Hematopoietic multipotent progenitor cell (in vitro differentiated cells): ENCODE measurements at places on chromosomes 6 and 20. TPM values are rescaled to one million over a fixed set of nuclear protein-coding genes. Genes with fewer than 3 reads are reported as not detected.

The GHRH gene
- not detected for total RNA-seq

The CRISP3 gene
- total RNA-seq = under 0.01 TPM

The ZNF133 gene
- 12.7 TPM for total RNA-seq

The FAM135A gene
- 18.6 TPM for total RNA-seq

The CRISP2 gene
- under 0.01 TPM for total RNA-seq

The MUC22 gene
- total RNA-seq = not detected

The IL17F gene
- not detected for total RNA-seq

The SEMG1 gene
- total RNA-seq = not detected

The PRKN gene
- 7.0 TPM for total RNA-seq

The CYP24A1 gene
- total RNA-seq = 0.27 TPM

The GSTA1 gene
- total RNA-seq = not detected

The PMEPA1 gene
- total RNA-seq = 1.9 TPM

The HLA-F gene
- 161 TPM for total RNA-seq

The GFOD1 gene
- 17.5 TPM for total RNA-seq

DNA sequence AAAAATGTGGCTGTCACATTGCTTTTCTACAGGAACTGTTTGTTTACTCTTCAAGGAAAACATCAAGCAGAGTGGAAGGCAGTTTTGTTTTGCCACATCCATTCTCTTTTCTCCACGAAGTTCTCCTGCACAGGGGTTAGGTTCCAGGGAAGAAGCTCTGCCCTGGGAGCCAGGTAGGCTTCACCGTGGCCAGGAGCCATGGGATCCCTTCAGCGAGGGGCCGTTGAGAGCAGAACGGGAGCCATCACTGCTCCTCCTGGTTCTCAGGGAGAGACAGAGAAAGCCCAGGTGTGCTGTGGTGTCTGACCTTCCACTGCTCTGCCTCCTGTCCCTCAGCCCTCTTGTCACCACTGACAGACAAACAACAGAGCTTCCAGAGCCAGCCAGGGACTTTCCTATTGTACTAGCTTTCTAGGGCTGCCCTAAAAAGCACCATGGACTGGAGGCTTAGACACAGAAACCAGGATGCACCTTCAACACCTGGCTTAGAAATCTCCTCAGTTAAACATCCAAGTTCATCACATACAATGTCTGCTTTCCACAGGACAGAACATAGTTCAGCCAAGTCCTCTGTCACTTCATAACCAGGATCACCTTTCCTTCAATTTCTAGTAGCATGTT, 75.6 kb upstream of the SLC22A23 start:
- no peak for DNase-seq

GRCh38 chr20:62452475-62453095, 23.2 kb downstream of the GATA5 start:
- DNase-seq = no peak

DNA sequence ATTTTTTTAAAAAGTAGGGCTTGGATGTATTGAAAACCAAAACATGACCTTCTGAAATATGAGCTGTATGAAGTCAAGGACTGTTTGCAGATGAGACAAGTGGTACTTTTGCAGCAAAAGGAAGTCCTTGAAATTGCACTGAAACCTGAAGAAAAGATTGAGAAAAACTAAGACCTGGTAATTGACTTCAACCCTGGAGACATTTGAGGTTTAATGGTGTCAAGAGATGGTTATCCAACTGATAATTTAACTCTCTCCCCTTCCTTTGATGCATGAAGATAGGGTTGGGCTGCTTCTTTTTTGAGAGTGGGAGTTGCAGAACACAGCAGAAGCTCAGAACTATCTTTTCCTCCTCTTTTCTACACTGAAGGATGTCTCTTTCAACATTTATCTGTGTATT, 180.9 kb upstream of the DTNBP1 start:
- DNase-seq = no peak

DNA sequence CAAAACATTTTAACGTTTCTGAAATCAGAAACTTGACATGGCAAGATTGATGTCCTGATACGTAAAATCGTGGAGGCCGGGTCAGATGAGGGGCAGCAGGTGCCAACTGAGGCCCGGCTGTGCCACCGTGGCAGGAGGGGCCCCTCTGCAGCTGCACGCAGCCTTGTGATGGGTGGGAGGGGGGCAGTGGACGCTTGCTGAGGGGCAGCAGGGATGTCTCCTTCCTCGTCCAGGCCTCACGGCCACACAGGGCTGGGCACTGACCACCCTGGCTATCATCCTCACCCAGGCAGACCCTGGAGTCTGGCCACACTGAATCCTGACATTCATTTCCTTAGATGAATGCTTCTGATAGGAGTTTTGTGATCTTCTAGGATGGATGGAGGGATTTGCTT, 114.7 kb downstream of the ERMARD start:
- DNase-seq = no peak

DNA sequence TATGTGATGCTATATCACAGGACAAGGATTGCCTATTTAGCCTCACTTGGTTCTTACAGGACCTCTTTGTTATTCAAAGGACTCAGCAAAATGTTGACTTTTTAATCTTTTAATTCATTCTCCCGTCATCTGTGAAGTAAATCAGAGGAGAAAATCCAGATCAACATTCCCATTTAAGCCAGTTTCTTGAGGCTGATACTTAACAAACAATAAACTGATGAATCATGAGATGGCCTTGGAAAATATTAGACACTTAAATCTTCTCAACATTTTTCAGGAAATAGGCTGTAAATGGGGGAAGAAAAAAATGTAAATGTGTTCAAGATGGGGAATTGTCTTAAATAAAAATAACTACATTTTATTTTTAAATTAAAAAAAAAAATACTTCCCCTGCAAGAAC, 55.9 kb upstream of the UBR2 start:
- DNase-seq = no peak

- DNase-seq = no peak
Measured at GRCh38 chr6:163776196-163776905, 361.8 kb downstream of the QKI start.

DNA sequence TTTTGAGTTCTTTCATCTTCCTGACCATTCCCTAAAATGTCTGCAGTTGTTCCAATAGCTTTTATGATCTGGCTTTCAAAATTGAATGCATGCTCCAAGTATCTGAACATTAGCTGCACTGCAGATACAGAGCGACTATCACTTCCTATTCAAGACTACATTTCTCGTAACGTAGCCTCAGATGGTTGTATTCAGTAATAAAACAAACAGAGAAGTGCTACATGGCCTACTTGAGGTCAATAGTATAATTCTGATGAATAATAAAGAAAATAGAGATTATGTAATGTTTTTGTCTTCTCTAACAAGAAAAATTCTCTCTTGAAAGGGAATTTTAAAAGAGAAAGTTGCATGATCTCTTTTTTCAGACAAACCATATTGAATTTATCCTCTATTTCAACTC, 333.9 kb upstream of the IRAK1BP1 start:
- no peak for DNase-seq

- DNase-seq = no peak
Measured at GRCh38 chr6:98980819-98981218, 33.1 kb upstream of the FBXL4 start.

DNA sequence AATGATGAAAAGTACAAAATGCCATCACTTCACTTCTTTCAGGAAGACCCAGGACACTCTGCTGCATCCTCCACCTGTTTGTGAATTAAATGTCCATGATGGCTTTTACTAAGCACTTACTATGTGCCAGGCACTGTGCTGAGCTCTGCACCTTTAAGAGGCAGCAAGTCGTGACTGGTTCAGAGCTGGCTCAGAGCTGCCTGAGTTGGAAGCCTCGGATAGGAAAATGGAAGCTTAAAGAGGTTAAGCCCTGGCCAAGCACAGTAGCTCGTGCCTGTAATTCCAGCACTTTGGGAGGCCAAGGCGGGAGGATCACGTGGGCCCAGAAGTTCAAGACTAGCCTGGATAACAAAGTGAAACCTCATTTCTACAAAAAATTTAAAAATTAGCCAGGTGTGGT, 95.6 kb downstream of the SNX5 start:
- no peak for DNase-seq

DNA sequence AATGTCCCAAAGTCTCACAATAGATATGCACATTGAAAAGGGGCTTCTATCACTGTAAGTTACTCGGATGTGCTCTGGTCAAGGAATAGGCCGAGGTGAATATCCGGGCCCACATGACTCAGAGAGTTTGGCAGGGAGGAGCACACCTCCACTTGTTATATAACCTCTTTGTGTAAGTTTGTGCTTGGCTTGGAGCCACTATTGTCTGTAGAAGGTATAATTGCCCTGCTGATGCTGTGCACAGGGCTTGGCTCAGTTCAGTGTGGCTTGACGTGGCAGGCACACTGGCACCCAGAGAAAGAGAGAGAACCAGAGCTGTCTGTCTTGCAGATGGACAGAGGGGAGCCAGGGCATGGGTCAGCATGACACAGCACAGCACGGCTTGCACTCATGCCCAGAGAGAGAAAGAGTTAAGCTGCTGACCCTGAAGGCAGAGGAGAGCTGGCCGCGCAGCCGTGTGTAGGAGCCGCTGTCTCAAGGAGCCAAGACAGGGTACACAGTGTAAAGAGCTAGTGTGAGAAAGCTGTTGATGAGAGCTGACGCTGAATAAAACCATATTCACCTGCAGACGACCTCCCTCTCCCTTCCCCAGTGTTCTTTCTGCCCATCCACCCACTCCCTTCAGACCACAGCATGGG, 482.5 kb downstream of the C6orf118 start:
- no peak for DNase-seq

DNA sequence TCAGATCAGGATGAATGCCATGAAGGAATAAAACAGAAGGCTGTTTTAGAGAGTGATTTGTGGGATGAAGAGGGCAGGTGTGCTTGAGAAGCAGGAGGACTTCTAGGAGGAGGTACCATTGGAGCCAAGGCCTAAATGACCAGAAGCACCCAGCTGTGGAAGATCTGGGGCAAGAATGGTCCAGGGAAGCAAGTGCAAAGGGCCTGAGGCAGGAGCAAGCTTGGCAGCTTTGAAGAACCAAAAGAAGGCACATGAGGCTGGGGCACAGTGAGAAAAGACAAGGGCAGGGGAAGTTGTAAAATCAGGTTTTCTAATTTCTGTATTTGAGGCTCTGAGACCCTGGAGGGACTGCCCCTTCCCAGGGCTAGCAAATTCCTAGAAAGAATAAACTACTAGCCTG, 9.8 kb downstream of the SLC13A3 start:
- DNase-seq = no peak

DNA sequence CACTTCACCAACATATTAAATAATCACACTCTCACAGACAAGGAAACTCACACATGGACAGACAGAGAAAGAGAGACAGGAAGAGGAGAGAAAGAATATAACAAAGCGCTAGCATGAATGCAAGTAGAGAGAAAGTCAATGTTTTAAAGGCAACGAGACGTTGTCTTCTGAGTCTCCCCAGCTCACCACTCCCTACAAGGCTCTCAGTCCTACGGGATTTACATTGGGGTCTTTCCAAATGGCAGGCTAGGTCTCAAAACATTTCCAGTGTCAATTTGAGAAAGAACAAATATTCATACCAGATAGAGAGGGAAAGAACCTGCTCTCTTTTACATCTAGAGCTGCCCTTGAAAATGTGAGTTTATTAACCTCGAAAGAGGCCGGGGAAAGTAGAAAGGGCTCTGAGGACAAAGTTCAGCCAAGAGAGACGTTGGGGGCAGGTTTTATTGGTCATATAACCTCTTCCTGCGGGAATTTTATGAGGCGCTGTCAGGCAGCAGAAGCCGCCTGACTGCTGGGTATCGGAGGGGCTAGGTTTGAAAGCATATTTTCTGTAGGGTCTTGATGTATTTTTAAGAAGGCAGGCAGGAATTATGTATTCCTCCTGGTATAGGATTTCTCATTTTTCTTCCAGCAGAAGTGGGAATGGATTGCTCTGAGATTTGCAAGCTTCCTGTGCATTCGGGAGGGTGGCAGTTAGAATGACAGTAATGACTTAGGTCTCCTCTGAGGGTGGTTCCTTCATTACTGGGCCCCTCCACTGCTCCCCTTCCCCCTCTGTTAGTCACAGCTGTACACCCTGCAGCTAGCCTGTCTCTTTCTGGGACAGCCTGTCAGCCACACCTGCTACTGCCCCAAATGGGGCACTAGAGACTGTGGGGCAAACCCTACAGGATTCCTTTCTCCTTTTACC, 34.4 kb upstream of the KIF16B start:
- DNase-seq = no peak
